Stimulated activated CD8-positive, alpha-beta memory T cell treated with anti-CD3 and anti-CD28 coated beads, Interleukin-7, amount 100 ng/mL, for 1 hour (primary cell): ENCODE measurements at places on chromosomes 3 and 15.

DNA sequence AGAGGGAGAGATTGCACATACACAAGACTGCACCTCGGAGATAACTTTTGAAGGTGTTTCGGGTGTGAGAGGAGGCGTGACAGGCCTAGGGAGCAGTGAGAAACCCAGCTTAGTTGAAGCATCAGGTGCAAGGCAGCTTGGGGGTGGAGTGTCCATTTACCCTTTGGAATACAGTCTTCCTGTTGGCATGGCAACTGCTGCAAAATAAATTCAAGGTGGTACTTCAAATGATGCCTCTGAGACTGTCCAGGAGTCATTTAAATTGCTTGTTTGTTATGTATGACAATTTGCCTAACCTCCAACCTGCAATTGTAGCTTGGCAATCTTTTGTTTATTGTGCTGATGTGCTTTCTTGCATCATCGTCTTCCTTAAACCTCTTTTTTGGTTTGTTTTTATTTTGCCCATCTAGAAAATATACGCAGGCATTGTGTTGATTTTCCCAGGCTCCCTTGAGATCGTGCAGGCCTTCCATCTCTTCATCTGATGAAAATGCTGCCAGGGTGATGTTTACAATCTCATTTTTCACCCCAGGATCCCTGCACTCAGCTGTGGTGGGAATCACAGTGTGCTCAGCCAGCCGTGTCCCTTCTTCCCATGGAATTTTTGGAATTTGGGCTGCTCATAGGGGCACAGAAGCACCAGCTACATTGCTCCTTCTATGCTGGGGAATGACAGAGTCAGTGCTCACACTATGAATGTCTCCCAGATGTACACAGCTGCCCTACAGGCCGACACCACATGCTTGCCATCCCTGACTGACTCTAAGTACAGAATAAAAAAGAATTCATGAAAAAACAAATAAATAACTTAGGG is 583.1 kb upstream of the CFAP20DC start:
- no peak for DNase-seq

GRCh38 chr3:166435469-166436057 is 598.3 kb upstream of the BCHE start:
- DNase-seq: no peak

DNA sequence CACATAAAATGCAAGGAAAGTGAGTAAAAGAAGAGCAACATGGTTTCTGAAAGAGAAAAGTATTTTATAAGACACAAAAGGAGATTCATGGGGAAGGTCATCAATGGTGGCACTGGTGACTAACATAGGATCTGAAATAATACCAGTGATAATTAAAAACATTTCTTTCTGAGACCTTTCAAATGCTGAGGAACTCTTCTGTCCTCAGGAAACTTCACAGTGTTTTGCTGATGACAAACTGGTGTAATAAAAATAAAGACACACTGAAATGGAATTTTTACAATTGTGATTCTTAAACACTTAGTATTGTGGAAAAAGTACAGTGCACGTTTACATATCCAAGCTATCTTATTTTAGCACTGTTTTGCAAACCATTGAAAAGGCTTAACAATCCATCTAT is 80.4 kb upstream of the ZBTB20 start:
- no peak for DNase-seq

- no peak for DNase-seq
Observed at GRCh38 chr3:31762097-31762764, 218.8 kb downstream of the OSBPL10 start.

DNA sequence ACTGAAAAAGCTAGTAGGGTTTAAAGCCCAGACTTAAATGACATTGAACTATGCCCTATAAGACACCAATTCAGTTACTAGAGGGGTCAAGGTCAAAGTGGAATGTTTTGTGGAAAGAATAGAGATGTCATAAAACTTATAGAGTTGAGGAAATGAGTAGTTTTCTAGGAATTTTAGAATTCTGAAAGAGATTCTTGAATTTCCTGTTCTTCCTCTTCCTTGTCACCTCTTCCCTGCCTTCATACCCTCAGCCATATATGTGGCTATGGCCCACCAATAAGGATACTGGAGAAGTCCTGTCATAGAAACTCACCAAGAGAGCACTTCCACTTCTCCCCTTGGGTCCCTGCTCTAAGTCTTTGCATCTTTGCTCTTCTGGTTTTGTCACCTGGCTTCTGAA is 104.9 kb upstream of the TGFBR2 start:
- DNase-seq: no peak

DNA sequence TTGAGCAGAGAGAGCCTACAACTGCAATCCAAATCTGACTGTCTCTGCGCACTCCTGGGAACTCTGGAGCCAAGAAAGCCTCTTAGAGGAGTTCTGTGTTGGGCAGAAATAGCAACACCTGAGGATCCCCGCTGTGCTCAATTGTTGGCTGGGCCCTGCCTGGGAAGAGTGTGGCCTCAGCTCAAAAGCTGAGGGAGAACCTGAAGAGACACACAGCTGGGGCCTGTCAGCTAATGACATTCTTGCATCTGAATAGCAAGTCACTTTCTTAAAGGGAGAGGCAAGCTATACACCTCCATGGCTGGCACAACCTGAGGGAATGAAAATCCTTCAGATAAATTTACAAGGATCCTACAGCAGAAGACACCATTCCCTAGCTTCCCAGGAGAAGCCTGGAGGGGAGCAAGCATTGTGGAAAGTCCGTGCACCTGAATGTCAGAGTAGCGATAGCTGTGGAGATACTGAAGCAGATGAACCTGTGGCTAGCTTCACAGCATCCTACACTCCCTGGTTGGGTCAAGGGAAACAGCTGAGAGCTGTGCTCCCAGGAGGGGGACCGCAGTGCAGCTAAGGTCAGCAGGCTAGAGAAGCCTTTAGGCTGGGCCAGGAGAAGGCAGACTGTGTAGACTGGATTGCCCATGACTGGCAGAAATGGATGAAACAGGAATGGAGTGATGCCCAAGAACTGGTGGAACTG is 159.9 kb upstream of the PFN2 start:
- DNase-seq: no peak

DNA sequence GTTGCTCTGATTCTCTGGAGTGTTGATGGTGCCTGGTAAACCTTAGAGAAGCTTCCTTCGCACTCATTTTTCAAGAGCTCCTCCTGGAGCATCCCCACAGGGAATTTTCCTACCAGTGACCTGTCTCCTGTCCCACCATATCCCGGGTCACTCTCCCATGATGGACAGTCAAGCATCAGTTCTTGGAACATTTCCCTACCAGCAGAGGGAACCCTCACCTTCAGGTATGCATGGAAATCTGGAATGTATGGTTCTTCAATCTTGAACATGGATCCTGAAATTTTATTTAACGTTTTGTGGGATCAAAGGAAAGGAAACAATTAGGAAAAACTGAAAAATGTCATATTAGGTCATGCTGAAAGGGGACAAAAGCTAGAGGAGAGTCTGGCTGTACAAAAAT is 153.8 kb downstream of the SPATA16 start:
- no peak for DNase-seq

GRCh38 chr3:171586274-171586673 is 126.1 kb upstream of the TNIK start:
- no peak for DNase-seq

DNA sequence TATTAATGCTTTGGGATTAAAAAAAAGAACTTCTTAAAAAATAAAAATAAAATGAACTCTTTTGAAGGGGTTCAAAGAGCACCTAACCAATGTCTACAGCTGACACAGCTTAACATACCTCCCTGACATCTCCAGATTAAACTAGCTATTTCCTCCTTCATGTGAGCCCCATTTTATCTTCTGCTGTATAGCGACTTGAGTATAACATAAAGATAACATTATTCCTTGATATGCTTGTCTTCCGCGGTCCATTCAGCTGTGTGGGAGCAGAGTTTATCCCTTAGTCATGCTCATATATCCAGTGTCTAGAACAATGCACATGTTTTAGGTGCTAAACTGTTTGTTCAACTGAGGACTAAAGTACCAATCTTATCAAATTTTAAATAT is 7.8 kb upstream of the CHRM5 start:
- no peak for DNase-seq

DNA sequence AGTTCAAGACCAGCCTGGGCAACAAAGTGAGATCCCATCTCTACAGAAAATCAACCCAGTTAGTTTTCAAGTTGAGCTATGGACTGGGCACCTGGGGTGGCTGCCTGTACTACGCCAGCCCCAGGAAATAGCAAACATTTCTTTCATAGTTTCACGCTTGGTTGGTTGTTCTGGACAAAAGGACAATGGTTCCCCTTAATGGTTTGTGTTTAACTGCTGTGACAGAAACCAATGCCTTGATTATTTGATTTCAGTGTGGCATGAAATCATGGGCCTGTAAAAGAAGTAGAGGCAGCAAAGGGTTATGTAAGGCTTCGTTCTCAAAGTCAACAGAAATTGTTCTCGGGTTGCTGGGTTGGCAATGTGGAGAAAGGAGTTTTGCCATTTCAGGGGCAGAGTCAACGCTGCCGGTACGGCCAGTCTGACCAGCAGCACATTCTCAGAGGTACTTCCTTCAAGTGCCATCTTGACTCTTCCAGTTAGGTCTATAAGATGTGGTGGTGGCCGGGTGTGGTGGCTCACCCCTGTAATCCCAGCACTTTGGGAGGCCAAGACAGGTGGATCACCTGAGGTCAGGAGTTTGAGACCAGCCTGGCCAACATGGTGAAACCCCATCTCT is 12.7 kb downstream of the LCMT2 start:
- no peak for DNase-seq

- DNase-seq: no peak
Observed at GRCh38 chr3:71511037-71511436, 72.5 kb downstream of the FOXP1 start.

DNA sequence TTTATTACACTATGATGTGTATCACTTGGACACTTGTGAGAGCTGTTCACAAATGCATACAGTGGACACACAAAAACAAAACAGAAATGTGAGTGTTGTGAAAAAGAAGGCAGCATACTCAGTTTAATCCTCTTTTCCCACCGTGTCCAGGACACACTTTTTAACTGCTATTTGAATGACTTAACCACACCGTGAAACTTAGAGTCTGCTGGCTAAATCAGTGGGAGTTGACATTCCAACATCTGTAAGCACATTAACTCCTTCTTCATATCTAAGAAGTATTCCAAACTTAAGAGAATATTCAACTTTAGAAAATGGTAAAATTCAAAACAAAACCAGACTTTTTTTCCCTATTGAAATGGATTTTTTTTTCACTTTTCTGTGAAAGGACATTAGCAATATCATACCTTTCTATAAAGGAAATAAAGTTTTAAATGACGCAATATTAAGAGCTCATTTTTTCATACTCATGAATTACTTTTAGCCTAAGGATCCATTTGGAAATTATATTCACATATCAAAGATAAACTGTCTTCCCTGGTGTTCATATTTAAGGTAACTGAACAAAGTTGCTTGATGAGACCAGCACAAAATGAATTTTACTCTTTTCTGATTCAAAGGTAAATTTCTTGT is 316.6 kb downstream of the RBMS3 start:
- DNase-seq: no peak

GRCh38 chr3:183008303-183008702 is 28.0 kb upstream of the DCUN1D1 start:
- DNase-seq: no peak

DNA sequence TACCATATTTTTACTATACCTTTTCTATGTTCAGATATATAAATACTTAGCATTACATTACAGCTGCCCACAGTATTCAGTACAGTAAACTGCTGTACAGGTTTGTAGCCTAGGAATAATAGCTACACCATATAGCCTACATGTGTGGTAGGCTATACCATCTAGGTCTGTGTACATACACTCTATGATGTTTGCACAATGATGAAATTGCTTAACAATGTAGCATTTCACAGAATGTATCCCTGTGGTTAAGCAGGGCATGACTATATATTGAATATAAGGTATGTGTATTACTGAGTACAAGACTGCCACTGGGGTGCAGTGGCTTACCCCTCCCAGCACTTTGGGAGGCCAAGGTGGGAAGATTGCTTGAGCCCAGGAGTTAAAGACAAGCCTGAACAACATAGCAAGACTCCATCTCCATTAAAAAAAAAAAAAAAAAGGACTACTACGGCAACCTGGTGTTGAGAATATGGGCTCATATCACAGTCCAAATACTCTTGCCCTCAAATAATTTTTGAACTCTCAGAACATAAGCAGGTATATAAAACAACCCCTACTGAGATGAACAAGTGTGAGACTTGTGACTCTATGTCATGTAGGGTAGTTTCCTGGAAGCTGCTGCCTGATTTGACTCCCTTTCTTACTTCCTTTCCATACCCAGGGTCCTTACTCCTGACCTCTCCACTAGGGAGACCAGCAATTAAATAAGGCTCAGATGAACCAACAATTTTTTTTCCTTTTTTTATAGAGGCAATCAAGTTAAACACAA is 4.8 kb downstream of the PPP1R14D start:
- DNase-seq: no peak

GRCh38 chr3:79326642-79327041 is 441.2 kb downstream of the ROBO1 start:
- no peak for DNase-seq

GRCh38 chr3:13203398-13204176 is 130.4 kb upstream of the IQSEC1 start:
- no peak for DNase-seq

DNA sequence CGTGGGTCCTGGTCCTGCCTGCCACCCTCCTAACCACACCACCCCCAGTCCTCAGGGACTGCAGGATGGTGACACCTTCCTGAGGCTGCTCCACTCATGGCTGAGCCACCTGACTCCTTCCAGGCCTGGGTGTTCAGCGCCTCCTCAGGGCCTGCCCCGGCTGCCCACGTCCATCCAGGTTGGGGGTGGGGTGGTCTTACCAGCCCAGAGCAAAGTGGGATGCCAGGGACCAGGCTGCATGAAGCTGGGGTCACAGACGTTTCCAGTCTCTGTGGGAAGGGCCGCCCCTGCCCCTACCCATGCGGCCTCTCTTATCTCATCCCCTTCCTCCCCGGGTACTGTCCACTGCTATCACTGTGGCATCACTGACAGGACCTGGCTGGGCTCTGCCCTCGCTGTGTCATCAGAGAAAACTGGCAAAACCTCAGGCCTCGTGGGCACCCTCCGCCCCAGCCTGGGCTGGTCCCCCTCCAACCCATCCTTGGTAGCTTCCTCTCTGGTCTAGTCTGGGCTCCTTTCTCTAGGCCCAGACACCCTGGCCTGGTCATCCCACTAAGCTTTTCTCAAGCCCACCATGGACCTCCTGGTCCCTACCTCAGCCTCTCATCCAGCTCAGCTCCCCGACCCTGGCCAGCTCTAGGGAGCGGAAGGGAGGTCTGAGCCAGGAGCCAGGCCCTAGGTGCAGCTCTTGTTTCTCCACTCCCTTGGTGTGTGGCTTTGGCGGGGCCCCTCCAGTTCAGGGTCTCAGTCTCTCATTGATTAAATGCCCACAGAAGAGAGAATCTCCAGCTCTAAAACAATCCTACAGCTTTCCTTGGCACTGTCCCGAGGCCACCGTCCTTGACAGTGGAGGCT is 32.9 kb downstream of the WNT7A start:
- DNase-seq: no peak
